ENCODE measurements at places on chromosomes 3 and 15.

- DNase-seq, result no peak
Observed at GRCh38 chr3:13881536-13882410, 1.9 kb upstream of the WNT7A start.

- DNase-seq, result peak; percentile 58
Observed at GRCh38 chr3:149581681-149582370, 76.0 kb downstream of the WWTR1 start.

- no peak for DNase-seq
Observed at GRCh38 chr15:57196865-57197264, 179.4 kb upstream of the CGNL1 start.

- DNase-seq, result peak; percentile 46
Observed at GRCh38 chr3:31876331-31876730, 104.7 kb downstream of the OSBPL10 start.

DNA sequence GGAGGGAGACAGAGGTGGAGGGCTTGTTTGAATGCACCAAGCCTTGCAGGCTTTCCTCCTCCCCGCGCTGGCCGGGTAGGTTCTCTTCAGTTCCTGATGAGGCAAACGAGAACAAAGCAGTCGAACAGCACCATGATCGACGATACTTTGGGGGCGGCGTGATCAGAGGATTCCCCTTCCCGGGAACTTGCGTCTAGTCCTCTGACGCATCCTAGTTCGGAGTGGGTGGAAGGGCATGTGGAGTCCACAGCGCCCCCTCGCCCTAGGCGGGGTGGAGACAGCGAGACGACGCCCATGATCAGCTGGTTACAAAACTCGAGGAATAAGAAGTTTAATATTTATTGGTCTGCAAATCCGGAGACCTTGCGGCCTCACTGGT lies 452 bp upstream of the SV2B start:
- DNase-seq, result peak; percentile 29

DNA sequence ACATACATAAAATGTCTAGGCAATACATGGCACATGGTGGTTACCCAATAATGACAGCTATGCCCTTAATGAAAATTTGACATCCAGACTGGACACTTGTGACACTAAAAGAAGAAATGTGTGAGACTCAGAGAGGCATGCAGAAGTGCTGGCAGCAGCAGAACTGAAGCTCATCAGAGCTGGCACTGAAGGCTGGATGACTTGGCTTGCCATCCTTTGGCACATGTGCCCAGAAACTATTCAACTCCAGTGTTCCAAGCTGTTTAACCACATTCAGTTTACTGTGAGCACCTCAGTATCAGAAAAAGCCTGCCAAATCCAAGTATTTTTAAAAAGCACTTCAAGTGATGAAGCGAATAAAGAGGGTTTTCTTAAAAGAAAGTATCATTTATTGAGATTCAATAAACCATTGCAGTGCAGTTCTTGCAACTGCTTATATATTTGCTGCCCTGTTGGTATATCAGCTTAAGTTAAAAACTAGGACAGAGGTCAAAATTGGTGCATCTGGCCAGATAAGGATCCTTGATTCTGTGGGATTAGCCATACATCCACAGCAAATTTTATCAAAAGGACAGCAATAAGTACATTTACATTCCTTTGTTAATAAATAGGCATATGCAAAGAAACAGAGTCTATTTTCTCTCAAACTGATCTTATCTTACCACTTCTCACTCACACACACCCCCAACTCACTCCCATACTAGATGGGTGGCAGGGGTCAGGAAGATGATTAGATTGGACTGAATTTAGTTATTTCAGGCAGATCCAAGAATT lies 15.8 kb downstream of the IGSF11 start:
- DNase-seq, result no peak

Measured in AG08396 (cell line).